ENCODE measurements at places on chromosomes 7 and 10.

- no peak for DNase-seq
Observed at GRCh38 chr10:485776-486175, 203.7 kb downstream of the DIP2C start.

GRCh38 chr10:12750526-12751201, 250.8 kb downstream of the CCDC3 start:
- no peak for DNase-seq

DNA sequence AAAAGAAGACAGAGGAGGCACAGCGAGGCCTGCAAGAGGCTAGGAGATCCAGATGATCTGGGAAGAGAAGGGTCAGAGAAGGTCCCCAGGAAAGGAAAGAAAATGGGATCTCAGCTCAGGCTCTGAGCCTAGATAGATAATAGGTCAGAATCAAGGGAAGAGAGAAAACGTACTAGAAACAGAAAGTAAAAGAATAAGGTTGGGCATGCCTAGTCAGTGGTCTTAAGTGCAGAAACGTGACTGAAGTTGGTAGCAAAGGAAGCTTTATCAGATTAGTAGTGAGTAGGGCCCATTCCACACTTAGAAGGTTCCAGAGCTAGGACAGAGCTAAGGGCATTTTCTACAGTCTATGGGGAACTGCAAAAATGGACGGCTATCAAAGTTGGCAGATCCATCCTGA, 84.8 kb upstream of the ASAH2 start:
- DNase-seq = no peak

GRCh38 chr7:65448816-65449504, 75.3 kb downstream of the ZNF92 start:
- DNase-seq = no peak

DNA sequence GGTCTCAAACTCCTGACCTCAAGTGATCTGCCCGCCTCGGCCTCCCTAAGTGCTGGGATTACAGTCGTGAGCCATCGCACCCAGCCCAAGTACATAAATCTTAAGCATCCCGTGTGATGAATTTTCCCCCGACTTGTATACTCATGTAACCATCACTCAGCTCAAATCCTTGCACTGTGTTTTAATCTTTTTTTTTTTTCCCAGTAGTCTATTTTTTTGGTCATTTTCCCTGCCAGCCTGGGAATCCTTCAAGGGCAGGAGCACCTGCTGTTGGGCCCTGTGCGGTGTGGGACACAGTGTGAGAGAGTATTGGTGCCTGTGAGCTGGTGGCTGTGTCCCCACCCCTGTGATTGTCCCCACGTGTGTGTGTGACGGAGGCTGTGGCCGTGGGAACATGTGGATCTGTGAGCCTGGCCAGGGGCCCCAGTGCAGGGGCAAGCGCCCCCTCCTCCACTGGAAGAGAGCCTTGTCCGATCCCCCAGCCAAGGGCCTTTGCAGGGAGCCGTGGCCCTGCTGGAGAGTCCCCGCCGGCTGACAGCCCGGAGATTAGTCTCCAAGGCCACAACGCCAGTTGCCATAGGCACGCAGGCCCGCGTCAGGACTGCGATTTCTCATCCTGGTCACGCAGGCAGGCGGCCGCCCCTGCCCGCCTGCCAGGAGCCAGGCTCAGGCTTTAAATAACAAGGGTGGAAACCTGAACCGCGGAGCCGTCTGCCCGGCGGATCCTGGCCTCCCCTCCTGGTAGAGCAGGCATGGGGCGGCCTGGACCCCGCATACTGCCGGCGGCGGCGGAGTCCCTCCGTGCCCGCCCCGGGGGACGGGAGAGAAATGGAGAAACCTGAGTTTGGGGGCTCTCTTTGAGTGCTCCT, 26.5 kb downstream of the GTF2IRD1 start:
- no peak for DNase-seq

DNA sequence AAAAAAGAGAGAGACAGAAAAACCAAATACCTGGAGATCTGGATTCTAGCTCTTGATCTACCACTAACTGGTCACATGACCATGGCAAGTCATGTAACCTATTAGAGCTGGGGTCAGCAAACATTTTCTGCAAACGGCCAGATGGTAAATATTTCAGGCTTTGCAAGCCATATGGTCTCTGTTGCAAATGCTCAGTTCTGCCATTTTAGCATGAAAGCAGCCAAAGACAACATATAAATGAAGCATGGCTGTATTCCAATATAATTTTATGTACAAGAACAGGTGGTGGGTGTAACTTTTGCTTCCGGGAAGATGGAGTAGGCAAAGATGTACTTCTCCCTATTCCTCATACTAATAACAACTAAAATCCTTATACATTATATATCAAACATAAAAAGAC, 6.7 kb downstream of the FRA10AC1 start:
- DNase-seq = no peak

DNA sequence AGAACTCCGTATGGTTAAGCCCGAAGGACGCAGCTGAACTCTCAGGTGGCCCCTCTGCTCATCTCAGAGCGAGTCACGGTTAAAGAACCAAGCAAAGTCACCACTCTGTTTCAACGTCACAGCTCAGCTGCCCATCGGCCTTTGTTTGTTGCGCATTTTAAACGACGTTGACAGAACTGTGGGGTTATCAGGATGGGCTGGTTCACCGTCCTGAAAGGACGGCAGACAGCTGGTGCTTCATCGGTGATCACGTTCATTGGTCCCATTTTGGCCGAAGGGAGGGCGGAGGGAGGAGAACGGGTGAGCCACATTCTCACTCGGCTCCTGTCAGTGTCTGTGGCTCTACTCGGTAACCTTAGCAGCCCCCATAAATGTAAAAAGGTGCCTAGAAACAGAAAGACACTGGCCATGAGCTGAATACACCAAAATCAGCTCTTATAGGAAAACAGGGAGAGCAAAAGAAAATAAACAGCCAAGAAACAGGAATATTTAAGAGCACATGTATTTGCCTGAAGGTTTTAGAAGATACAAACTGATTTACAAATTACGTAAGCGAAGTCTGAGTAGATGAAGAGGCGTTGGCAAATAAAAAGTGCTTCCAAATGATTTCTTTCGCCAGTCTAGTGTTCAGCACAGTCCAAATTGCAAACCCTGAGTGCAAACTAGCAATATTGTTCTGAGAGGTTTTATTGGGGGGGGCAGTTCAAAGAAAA, 8.4 kb downstream of the PRKAG2 start:
- no peak for DNase-seq

DNA sequence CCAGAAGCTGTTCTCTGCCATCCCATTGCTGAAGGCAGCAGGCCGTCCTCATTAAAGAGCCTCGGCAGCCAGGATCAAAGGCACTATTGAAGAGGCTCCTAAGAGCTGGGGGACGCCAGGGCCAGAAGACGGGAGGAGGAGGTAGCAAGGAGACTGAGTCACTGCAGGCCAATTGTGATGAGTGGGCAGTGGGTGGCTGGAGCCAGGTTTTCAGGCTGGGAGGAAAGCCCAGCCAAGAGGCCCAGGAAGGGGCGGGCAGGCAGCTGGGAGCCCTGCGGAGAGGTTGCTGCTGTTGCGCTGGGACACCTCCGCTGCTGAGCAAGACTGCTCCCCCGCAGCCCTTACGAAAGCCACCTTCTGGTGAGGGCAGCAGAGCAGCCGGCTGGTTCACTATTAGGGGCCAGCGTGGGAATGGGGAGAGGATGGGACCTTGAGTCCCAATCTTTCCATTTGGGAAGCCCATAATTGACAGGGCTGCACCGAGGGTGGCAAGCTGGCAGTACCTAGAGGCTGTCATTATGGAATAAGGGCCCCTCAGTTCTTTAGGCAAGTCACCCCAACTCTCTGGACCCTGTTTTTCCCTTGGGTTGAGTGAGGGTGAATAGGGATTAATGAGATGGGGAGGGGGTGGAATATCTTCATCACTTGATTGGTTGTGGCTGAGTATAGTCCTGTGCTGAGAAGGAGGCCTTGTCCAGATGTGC, 48.4 kb downstream of the UNC5B start:
- no peak for DNase-seq

GRCh38 chr7:816751-817671, 15.3 kb upstream of the SUN1 start:
- DNase-seq = no peak
